ENCODE measurements at places on chromosomes 3 and 15. TPM values are rescaled to one million over a fixed set of nuclear protein-coding genes. Genes with fewer than 3 reads are reported as not detected.

CXCR6 gene
- not detected for total RNA-seq

TIMP4 gene
- 3.4 TPM for total RNA-seq

FETUB gene
- not detected for total RNA-seq

SEC22C gene
- 41.1 TPM for total RNA-seq

SCN5A gene
- total RNA-seq = 0.08 TPM
